Progenitor cell of endocrine pancreas (in vitro differentiated cells): ENCODE measurements at places on chromosomes 1 and 21.
A peak's percentile ranks its signal among the peaks of the same experiment; 100 is the strongest.

- no peak for DNase-seq
These were observed 41.0 kb downstream of the MFSD2A start for GRCh38 chr1:39995973-39996393.

DNA sequence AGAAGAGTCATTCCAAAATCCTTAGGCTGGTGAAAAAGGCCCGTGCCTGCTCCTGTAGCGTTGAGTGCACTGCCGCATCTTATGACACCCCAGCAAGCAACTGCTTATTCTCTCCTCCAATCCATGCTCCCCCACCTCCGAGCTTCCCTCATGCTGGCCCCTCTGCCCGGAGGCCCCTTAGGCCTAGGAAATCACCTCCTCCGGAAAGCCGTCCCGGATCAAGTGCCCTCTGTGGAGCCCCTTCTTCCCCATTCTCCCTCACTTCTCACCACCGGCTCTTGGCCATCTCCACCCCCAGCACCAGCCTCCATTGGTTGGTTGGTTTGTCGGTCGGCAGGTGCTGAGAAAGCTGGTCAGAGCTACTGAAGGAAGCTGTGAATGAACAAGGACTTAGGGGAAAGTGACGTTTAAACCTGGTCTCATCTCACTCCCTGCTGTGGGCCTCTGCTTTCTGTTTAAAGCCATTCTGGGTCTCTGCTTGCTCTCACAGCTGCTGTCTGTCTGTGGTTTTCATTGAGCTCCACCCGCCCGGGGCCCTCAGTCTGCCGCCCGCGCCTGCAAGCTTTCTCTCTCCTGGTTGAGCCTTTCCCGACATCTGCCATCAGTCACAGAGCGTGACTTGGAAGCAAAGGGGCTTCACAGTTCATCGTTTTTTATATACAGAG is 122.2 kb downstream of the KCNN3 start:
- no peak for DNase-seq

DNA sequence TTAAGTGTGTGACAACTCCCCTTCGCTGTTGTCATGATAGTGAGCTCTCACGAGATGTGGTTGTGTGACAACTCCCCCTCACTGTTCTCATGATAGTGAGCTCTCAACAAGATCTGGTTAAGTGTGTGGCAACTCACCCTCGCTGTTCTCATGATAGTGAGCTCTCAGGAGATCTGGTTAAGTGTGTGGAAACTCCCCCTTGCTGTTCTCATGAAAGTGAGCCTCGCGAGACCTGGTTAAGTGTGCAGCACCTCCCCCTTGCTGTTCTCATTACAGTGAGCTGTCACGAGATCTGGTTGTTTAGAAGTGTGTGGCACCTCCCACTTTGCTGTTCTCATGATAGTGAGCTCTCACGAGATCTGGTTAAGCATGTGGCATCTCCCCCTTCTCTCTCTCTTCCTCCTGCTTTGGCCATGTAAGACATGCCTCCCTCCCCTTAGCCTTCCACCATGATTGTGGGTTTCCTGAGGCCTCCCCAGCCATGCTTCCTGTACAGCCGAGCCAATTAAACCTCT is 25.1 kb upstream of the LSS start:
- DNase-seq, result no peak

- DNase-seq, result no peak
These were observed 644 bp upstream of the PBXIP1 start for GRCh38 chr1:154956544-154956941.

DNA sequence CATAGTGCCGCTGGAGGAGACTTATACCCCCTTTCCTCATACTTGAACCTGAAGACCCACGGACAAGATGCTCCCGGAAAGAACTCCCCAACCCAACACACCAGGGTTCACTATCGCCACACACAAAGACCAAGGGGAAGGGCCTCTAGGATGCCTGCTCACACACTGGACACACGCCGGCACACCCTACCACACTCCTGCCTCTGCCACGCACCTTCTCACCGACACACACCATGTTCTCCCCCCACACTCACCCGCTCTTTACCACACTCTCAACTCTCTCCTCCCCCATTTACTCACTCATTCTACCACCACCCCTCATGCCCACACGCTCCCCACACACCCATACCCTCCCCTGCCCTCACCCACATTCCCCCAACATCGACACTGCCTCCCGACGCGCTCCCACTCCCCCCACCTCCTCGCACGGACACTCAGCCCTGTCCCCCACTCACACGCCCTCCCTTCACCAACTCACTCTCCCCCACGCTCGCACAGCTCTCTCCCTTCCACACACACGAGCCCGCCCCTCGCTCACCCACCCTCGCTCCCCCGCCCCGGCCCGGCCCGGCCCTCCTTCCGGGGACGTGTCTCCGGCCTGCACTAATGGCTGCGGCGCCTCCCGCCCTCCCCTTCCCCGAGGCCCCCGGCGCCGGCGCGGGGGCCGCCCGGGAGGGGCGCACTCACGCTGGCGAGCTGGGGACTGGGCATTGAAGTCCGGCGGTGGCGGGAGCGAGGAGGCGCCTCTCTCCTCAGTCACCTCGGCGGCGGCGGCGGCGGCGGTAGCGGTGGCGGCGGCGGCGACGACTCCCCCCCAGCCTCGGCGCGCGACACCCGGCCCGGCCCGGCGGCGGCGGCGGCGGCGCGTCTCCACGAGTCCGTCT is 626 bp downstream of the PTP4A2 start:
- peak; percentile 56 for DNase-seq

DNA sequence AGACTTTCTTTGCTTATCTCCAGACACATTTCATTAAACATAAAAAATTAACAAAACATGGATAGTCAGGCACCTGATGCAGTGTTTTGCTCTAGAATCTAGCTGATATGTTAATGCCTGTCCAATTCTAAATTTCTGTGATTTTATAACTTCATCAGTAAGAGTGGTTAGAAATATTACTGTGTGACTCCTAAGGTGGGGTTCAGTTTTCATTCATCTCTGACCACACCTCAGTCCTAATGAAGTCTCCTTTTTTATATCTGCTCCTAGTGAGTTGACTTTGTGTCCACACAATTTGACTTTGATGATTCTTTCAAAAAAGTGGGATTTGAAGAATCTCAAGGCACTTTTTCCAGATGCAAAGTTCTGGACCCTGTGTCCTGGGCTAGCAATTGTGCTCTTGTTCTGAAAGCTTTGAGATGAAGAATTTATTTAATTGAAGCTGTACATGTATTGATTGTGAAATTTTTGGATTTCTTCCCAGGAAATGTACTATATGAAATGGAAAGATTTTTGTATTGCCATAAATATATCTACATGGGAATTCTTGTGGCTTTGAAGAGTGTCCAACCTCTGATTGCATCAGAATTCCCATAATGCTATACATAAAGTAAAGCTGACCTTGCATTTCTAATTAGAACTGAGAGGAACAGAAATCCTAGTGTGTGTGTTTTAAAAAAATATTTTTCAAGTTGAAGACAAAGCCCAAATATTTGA is 111.2 kb downstream of the GIPC2 start:
- DNase-seq, result no peak

DNA sequence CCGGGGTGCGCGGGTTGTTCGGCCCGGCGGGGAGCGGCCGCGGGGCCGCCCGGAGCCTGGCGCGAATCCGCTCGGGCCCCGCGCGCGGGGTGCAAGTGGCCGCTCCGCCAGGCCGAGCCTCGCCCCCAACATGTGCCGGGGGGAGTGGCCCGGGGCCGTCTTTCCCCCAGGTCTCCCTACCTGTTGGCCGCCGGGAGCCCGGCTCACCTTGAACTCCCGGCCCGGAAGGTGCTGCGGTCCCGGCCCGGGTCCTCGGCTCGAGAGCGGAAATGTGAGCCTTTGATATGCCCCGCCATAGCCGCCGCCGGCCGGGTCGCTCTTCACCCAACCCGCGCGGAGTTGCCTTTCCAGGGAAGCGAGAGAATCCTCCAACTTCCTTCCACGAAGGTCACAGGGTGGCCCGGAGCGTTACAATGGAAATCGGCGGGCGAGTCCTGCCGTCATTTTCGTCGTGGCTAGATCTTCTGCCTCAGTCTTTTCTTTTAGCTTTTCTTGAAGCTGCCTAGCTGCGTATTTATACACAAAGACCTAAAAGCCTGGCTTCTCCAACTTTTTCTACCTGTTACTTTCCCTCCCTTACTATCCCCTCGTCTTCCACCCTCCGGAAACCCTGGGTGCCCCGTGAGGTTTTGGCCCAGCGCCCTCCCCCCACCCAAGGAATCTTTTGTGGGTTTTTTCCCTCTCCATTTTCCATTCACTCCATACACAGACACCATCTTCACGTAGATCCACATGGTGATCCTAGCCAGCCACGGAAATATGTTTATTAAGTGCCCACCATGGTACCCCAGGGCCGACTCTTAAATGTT is 867 bp downstream of the PTGFRN start:
- peak; percentile 21 for DNase-seq

- peak; percentile 31 for DNase-seq
These were observed 4.3 kb upstream of the NADK start for GRCh38 chr1:1782399-1783221.

- DNase-seq, result no peak
These were observed 41.6 kb downstream of the RGS21 start for GRCh38 chr1:192358402-192358801.

- DNase-seq, result no peak
These were observed 94.4 kb downstream of the KCNT2 start for GRCh38 chr1:196513821-196514220.

GRCh38 chr1:184905601-184906322 is 68.5 kb downstream of the NIBAN1 start:
- DNase-seq, result no peak

DNA sequence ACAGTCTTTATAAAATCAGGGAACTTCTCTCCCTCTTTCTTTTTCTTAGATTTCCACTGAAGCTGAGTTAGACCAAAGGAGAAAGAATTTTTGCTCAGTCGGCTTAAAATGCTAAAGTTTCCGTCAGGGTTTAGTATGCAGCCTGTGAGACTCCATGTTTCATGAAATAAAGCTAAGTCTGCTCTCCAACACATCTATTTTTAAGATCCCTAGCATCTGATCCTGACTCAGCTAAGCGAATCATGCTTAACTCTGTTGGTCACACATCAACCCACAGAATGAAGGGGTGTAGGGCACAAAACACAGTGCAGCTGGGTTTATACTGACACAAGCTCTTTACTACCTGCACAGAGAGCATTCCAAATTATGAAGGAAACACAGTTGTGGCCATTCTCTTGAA is 102.4 kb upstream of the ZNF281 start:
- no peak for DNase-seq

DNA sequence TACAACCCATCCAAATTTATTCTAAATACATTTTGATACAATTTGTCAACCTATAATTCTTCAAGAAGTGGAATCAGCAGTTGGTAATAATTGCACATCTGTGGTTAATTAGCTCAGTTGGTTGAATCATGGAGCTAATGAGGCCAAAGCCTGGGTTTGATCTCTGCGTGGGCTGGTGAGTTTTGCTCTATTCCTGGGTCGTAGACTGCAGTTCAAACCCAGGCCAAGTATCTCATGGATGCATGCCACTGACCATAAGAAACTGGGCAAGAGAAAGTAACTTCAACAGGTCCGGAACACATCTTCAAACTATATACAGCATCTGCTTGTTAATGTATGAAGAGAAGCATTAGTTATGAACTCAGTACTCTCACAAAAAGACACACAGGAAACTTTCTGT is 779.7 kb downstream of the USP25 start:
- DNase-seq, result no peak

DNA sequence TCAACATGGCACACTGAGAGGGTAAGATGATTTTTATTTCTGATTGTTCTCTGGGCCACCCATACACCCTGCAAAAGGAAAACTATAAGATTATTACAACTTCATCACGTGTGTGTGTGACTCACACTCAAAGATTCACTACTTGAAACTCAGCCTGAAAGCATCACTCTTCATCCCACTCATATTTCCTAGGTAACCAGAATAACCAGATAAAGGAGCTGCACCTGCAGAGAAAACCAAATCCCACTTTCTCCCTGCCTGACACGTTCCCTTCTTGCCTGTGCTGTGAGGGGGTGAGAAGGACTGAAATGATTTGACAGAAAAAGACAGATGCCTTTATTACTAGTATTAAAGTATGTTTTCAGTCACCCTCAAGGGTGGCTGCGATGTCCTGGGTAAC is 131.6 kb downstream of the TGFBR3 start:
- no peak for DNase-seq

DNA sequence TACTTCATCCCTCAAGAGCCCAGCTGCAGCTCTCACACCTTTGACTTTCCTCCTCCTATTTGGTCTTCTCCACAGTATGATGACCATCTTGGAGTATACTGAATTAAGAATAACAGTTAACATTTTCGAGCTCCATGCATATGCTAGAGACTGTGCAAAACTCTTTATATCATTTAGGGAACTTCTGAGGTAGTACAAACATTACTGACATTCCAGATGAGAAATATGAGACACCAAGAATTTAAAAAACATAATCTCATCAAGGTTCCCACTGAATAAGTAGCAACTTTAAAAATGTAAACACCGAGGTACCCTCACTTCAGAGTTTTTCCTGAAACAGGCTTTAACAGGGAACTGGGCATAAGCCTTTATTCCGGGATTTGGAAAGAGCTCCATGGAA is 22.7 kb downstream of the FMO3 start:
- DNase-seq, result no peak

GRCh38 chr21:33403128-33403785 is at the start of gene IFNGR2:
Gene IFNGR2 (plus strand): TSS chr21:33403413. CDS start chr21:33403544, 131 bp downstream.
- peak; percentile 25 for DNase-seq

- DNase-seq, result no peak
These were observed 2.5 kb downstream of the MUL1 start for GRCh38 chr1:20505488-20505887.

- no peak for DNase-seq
These were observed 35.8 kb upstream of the RUNX1 start for GRCh38 chr21:35084869-35085268.

DNA sequence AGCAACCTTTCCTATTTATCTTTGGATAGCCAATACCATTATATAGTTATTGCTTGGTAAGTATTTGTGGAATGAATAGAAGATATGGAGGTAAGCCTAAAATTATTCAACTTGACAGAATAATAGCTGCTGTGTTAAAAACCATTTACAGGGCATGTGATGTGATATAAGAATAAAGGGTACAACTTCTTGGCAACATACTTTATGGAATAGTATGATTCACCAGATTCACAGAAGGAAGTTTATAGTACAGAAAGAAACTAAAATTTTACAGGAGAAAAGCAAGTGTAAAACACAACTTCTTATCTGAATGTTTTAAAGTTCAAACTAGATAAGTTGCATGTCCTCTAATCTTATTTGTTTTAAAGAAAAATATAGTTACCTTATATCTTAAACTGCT is 186.4 kb upstream of the ZRANB2 start:
- DNase-seq, result no peak
